ENCODE measurements at places on chromosomes 16 and 17. TPM values are rescaled to one million over a fixed set of nuclear protein-coding genes. Genes with fewer than 3 reads are reported as not detected.

Gene SERPINF2
- total RNA-seq: 2.5 TPM

Gene PPM1D
- total RNA-seq: 29.1 TPM

Gene RNU2-1
- total RNA-seq: 5,800 TPM

GRCh38 chr17:13587487-13588338 is 14.0 kb downstream of the HS3ST3A1 start:
- no peak overlapping the region for H3K4me3 ChIP-seq
- no peak overlapping the region for H3K27ac ChIP-seq
- no peak for DNase-seq

DNA sequence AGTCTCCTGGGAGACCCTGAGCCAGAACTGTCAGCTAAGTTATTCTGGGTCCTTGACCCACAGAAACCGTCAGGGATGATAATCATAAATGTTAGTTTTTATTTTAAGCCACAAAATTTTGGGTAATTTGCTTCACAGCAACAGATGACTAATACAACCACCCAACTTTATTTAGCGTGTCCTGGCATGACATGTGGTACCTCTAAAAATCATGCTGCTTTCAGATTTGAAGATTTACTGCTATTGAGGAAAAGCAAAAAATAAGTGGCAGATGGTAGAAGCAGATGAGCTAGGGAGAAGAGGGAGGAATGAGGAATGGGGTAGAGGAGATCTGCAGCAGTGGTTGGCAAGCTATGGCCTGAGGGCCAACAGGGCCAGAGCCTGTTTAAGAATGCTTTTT is 90.4 kb downstream of the TMEM100 start:
- DNase-seq: no peak
- no peak overlapping the region for H3K4me3 ChIP-seq
- peaks cover 57% of the 10 kb centered on the region for H3K27me3 ChIP-seq
- no peaks in the 10 kb centered on the region for H3K4me1 ChIP-seq
- H3K27ac ChIP-seq: no peak overlapping the region

- H3K27me3 ChIP-seq: no peaks in the 10 kb centered on the region
- H3K4me3 ChIP-seq: no peak overlapping the region
- no peak for DNase-seq
- H3K4me1 ChIP-seq: no peaks in the 10 kb centered on the region
Measured at GRCh38 chr16:89139907-89140361, 31.6 kb upstream of the CDH15 start.
